IPS DF 19.7 (cell line): ENCODE measurements at places on chromosomes 6 and 20.

DNA sequence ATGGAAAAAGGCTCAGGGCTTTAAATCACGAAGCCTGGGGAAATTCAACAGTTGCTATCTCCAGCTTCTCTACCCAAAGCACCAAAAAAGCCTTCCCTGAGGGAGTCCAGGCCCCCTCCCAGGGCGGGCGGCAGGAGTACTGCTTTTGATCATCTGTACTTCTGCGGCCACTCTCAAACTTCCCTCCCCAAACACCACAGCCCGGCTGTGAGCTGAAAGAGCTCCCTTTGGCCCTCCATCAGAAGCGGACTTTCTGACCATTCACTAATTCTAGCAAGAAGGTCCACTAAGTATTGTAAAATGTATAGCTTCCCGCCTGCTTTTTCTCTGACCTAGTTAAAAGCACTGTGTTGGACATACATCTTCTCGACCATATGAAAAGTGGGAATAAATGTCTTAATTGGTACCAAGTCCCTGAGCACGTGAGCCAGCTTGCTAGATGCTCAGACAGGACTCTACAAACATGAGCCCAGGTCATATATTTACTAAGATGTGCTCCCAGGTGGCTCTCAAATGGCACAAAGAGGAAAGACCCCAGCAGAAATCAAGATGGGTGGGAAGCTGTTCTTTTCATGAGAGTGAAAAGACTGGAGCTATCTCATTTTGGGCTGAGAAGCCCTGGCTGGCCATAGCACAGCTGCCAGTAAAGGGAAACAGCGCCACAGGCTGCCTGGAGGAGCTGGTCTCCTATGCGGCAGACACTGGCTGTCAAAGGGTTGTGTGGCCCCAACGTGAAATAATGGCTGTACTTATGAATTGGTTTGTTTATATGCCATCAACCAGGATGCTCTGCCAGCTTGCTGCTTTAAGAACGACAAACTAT is 58.6 kb downstream of the GFOD1 start:
- no peak for DNase-seq

DNA sequence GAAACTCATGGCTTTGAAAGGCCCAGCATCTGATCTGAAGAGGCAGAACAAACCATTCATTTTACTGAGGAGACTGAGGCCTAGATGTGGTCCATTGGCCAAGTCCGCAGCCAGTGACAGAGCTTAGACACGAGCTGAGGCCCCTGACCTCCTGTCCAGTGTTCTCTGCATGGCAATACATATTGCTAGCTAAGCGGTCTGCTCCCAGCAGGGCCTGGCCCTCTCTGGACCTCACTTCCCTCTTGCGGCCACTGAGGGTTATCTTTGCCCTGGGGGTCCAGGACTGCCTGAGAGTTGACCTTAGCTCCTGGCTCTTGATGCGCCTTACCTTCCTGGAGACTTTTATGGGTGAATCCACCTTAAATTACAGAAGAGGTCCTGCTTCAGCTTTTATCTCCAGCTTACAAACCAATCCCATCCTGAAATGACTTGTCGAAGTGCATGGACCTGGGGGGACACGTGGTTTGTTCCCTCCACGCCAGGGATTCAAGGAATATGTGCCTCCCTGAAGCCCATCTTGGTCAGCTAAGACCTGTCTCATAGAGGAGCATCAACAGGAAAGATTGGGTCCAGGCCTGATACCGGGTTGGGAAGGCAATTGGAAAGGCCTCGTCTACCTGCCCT is 75.6 kb downstream of the CNBD2 start:
- no peak for DNase-seq

GRCh38 chr20:3276680-3277015 is 37.7 kb upstream of the SLC4A11 start:
- no peak for DNase-seq

GRCh38 chr20:17936761-17937732 is 31.5 kb downstream of the SNX5 start:
- no peak for DNase-seq

DNA sequence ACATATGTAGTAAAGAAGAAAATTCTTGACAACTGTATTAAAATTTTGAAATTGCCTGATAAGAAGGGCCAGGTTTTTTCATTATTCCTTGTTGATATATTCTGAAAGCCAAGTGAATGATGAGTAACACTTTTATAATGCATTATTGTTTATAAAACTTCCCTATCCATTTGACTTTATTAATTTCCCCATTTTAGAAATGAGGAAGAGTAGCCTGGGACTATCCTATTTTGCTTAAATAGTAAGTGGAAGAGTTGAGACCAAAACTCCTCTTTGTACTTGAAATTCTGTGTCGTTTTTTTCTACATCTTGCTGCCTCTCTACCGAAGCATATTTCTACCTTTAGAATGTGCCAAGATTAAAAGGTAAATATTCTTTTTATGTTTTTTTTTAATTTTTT is 39.7 kb downstream of the TRMT11 start:
- DNase-seq, result no peak

DNA sequence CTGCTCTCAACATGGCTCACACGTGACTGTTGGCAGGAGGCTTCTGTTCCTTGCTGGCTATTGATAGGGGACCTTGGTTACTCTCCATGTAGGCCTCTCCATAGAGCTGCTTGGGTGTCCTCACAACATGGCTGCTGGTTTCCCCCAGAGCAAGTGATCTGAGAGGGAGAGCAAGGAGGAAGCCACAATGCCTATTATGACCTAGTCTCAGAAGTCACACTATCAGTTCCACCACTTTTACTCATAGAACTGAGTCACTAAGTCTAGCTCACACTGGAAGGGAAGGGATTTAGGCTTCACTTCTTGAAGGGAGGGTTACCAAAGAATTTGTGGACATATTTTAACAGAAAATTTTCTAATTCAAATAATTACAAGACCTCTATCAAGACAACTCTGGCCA is 8.7 kb upstream of the NOP56 start:
- no peak for DNase-seq

DNA sequence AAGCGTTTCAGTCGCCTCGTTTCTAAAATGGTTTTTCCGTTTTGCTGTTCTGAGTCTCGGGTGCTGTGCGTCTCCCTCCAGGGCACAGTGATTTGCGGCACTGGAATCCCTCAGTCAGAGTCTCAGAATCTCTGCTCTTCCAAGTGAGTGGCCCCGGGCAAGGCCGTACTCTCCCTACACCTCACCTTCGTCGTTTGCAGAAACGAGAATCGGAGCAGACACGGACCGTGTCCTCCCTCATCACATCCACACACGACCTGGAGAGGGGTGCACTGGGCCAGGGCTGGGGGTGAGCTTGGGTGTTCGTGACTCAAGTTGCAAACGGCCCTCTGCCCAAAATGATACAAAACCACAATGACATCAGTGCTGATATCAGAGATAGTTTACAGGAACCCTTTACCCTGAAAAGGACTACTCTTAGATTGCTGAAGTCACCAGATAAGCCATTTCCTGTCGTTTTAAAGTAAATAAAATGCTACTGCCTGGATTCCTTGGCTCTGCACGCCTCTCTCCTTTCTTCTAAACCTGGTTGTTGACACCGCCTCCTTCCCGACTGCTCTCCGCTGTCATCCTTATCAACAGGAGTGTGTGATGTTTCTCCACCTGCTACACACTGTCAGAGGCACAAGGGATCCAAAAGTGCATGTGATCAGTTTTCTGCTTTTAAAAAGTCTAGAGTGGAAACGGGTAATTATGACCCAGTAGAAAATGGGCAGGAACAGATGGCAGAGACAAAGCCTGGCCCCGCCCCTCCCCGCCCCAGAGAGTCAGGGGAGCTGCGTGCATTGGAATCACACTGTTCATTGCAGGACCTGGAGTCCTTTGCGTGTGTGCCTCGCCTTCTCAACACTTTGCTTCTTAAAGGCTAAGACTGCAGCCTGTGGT is 38.4 kb downstream of the KIF25 start:
- DNase-seq, result no peak

DNA sequence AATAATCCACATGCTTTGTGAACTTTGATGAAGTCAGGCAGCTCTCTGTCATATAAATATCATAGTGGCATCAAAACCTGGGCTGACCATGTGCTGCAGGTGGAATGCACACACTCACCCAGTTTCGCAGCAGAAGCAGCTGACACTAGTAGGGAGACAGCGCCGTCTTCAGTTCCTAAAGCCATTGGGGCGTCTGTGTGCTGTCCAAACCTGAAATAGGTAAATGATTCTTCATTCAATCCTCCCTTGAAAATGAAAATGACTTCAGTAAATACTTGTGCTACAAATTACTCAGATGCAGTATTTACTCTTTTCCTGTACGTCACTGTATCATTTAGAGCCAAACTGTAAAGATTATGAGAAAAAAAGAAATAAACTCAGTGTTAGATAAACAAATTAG is 127.5 kb downstream of the EYA4 start:
- no peak for DNase-seq

DNA sequence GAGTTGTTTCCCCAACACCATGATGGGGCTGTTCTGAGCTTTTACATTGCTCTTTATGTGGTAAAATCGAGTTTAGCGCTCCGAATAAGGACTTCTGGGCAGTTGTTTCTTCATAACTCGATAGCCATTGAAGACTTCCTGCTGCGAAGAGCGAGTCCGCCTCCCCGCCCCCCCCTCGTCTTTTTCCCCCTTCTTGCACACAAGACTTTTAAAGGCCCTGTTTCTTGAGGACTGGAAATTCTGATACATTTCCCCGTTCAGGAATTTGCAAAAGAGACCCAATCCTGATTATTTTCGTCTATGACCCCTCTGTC is 1.5 kb upstream of the CITED2 start:
- no peak for DNase-seq

- DNase-seq, result no peak
Measured at GRCh38 chr6:43378631-43379030, 9.2 kb upstream of the ZNF318 start.

GRCh38 chr20:10306440-10307358 is 88.1 kb downstream of the SNAP25 start:
- no peak for DNase-seq

GRCh38 chr20:54293526-54293925 is 85.6 kb downstream of the PFDN4 start:
- DNase-seq, result no peak

DNA sequence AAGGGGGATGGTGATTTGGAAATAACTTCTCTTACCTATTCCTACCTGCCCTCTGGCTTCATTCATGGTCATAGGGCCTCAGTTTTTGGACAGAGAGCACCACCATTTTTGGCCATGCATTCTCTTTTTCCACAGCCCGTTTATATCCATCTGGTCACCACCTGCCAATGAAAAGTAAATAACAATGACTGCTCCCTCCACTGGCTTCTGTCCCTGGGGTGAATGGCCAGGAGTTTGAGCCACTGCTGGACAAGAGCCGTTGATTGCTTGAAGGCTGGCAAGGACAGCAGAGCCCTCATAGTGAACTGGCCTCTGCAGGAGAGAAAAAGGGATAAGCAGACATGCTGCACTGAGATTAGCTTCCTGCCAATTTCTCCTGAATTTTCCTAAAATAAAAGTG is 261.8 kb downstream of the ADGB start:
- DNase-seq, result no peak

DNA sequence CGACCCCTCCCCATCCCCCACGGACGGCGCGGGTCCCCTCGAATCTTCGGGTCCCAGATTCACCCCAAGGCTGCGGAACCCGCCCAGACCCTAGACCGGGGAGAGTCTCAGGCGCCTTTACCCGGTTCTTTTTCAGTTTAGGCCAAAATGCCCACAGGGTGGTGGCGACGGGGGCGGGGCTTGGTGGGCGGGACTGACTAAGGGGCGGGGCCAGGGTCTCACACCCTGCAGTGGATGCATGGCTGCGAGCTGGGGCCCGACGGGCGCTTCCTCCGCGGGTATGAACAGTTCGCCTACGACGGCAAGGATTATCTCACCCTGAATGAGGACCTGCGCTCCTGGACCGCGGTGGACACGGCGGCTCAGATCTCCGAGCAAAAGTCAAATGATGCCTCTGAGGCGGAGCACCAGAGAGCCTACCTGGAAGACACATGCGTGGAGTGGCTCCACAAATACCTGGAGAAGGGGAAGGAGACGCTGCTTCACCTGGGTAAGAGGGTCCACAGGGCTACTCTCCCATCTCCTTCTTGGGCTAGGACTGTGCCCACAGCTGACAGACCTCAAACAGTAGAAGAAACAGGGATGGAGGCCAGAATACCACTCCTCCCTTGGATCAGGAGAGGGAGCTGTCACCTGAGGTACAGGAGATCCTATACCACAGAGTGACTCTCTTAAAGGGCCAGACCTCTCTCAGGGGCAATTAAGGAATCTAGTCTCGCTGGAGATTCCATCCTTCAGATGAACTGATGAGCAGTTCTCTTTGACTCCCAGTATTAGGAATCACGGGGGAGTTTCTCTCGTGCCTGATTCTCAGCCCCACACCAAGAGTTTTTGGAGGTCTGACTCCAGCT is 942 bp downstream of the HLA-E start:
- no peak for DNase-seq

- no peak for DNase-seq
Measured at GRCh38 chr6:43737272-43738081, 32.5 kb upstream of the VEGFA start.

GRCh38 chr20:20821484-20822260 is 109.2 kb upstream of the RALGAPA2 start:
- DNase-seq, result peak; percentile 74

DNA sequence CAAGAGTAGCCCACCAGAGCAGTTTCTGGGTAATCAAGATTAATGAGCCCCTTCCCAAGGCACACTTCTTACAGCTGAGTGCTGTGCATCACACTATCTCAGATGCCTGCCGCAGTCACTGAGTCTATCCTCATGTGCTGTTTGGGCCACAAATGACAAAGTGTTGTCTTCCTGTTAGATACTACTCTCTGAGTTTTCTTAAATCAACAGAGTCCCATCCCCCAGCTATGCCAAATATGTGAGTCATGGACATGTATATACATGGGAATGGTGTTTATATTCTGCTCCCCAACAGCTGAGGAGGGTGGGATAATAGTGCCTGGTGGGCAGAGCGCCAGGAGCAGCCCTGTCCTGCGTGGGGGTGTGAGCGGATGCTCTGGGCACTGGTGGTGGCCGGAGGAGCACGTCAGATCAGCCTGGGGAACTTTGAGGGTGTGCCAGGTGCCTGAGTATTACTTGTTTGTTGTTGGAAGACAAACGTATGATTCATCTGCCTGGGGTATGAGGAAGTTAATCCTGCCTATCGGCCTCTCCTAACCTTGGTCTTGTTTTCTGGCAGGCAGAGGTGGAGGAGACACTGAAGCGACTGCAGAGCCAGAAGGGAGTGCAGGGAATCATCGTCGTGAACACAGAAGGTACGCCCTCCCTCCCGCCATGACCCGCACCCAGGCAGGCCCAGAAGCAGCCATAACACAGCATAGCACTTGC is 9.6 kb downstream of the DYNLRB1 start:
- no peak for DNase-seq

- DNase-seq, result no peak
Measured at GRCh38 chr20:37686762-37687477, 6.9 kb upstream of the CTNNBL1 start.

DNA sequence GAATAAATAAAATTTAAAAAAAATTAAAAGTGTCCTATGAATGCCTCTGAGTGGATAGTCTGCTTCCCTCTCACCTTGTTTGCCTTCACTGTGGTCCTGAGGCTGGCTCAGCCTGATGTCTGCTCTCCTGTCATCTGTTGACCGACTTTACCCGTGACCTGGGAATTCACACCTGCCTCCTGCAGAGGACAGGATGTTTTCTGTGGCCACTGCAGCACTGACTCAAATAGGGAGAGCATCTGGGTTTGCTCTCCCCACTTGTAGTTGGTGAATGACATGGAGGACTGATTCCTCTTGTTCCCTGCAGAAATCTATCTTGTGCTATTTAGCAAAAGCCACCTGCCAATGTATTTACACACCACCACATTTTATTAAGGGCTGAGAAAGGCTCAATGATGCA is 52.4 kb upstream of the ERVFRD-1 start:
- no peak for DNase-seq

GRCh38 chr6:87909849-87910248 is 137.8 kb upstream of the SPACA1 start:
- no peak for DNase-seq
